ENCODE measurements at places on chromosomes 16 and 17.

DNA sequence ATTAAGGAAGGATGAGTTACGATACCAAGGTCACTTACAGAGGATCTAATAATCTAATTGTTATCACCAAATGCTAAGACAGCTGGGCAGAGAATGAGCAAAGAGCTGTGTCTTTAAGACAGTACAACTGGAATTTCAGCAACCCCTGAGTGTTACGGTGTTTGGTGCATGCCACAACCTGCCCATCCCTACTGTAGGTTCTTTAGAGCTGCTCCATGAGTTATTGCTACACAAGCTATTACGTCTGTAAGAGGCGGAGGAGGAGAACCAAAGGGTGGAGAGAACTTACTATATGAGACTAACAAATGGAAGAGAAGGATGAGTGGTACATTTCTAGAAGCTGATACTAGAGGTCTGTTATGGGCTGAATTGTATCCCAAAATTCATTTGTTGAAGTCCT, 14.2 kb upstream of the C17orf78 start:
- DNase-seq = no peak

- DNase-seq = no peak
Measured at GRCh38 chr17:78349891-78350642, 9.8 kb downstream of the SOCS3 start.

GRCh38 chr16:89388536-89388935, 101.8 kb downstream of the ANKRD11 start:
- DNase-seq = no peak

- no peak for DNase-seq
Measured at GRCh38 chr17:56727876-56728617, 105.7 kb downstream of the C17orf67 start.

GRCh38 chr17:68792873-68793272, 162.3 kb downstream of the ABCA8 start:
- DNase-seq = no peak

DNA sequence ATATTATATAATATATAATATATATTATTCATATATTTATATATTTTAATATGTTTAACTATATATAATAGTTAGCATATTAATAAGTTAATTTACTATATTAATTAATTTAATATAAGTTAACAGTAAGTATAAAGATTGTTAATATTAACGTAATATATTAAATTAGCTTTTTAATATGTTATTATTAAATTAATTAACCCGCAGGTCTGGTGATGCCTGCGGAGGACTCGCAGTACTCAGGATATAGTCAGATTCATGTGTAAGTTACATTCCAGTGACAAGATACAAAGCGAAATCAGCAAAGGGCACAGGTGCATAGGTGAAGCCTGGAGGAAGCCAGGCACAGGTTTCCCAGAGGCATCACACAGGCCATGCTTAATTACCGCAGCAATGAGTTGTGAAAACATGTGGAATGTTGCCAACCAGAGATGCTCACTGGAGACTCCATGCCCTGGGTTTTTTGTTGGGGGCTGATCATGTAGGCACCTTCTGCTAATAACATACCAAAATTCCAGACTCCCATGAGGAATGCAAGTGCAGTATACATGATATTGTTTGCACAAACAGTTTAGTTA, 130.4 kb upstream of the MPHOSPH6 start:
- DNase-seq = no peak

DNA sequence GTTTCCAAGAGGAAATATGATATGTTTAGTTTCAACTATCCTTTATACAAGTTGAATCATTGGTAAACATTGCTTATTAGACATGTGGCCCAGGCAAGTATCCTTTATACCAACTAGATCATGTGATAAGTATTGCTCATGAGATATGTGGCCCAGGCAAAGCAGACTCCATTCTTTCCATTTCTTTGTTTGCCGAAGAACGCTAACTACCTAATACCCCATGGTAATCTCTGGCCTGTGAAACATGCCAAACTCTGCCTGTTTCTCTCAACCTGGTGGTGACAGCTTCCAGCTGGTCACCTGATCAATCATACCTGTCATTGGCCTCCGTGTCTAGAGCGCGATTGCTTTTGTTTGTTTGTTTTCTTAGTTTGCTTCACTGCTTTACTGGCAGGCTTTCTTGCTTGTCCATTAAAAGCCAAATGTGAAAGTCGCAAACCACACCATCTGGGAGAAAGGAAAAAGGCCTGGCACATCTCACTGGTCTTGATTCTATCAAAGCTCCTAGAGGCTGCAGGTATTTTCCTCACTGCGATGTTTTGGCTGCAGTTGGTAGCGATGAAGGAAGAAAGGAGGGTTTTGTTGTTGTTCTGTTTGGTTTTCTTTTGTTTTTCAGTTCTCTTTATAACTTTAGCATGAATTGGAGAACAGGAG, 686.2 kb downstream of the KCNJ2 start:
- DNase-seq = no peak

- DNase-seq = no peak
Measured at GRCh38 chr17:39014795-39015545, 47.8 kb upstream of the FBXO47 start.

GRCh38 chr17:11901931-11902330, 95.3 kb downstream of the ZNF18 start:
- DNase-seq = no peak

GRCh38 chr17:7825206-7825990, 8.6 kb upstream of the KDM6B start:
- no peak for DNase-seq

GRCh38 chr17:74937064-74938051, 1.7 kb downstream of the OTOP3 start:
- no peak for DNase-seq

- no peak for DNase-seq
Measured at GRCh38 chr16:86078121-86078600, 179.2 kb downstream of the IRF8 start.

- no peak for DNase-seq
Measured at GRCh38 chr16:49179714-49180330, 101.8 kb downstream of the CBLN1 start.

DNA sequence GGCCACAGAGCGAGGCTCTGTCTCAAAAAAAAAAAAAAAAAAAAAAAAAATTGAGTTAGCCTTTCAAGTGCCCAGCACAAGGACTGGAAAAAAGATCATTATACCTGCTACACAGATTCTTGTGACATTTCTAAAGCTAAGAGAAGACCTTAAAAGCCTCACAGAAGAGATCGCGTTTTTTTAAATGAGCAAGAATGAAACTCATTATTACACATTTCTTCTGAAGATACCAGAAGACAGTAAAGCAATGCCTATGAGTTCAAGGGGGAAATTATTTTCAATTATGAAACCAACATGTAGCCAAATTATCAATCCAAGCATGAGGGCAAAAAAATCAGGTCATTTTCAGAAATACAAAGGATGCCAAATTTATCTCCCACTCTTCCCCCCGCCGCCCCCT, 56.8 kb downstream of the MED13 start:
- no peak for DNase-seq

DNA sequence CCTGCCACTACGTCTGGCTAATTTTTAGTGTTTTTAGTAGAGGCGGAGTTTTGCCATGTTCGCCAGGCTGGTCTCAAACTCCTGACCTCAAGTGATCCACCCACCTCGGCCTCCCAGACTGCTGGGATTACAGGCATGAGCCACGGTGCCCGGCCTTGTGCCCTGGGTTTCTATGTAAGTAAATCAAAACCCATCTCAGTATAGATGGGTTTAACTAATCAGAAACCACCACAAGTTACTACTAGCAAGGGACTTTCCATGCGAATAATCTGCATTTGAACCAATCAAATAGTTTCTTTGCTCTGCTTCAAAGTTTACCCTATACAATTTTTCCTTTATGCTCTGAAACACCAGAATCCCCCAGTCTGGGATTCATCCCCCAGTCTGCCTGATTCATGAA, 16.5 kb upstream of the EIF1 start:
- no peak for DNase-seq

DNA sequence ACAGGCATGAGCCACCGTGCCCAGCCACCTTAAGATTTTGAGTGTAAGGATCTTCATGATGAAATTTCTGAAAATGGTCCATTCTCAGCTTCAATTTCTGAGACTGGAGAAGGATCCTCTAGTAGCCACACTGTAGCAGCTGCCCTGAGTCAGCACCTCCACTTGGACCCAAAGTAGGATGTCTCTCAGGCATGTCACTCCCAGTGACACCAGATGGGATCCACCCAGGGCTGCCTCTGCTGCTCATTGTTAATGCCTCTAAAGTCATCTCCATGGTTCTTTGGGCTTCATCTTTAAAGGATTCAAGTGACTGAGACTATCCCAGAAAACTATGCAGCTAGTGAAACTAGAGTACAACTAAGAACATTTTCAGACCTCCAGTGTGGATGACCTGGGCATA, 7.9 kb downstream of the PLD6 start:
- no peak for DNase-seq

- no peak for DNase-seq
Measured at GRCh38 chr16:74605746-74606520, 981 bp downstream of the GLG1 start.

- DNase-seq = no peak
Measured at GRCh38 chr16:23424292-23424958, 28.6 kb downstream of the COG7 start.

- DNase-seq = no peak
Measured at GRCh38 chr17:32586666-32587065, 99.9 kb downstream of the CDK5R1 start.

DNA sequence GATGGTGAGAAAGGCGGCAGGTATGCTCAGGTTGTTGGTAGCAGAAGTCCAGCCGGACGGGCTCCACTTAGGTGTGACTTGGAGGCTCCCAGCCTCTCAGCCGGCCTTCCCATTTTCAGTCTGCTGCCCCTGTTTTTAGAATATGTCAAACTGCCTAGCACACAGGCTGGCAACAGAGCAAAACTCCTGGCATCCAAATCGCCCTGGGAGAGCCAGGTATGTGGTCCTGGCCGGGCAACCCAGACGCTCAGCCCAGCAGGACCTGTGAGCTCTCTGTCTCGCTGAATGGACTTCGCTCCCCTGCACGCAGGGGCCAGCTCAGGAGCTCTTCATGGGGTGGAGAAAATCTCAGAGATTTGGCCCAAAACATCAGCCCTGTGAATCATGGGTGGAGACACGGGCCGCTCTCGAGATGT, 147.9 kb upstream of the CHMP6 start:
- DNase-seq = no peak

DNA sequence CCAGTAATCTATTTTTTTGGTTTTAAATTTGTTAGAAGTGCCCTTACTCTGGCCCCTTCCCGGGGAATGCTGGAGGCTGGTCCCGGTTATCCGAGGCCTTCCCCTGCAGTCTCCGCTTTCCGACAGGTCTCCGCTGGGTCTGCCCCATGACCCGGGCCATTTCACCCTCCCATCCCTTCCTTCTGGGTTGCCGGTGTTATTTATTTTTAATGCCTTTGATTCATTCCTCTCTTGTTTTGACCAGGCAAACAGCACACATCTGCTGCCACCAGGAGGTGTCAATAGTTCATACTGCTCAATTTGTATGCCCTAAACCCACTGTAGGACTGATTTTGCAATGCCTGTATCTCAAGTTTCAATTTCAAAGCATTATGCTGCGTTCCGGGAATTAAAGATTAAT, 113.2 kb upstream of the IRX5 start:
- no peak for DNase-seq

- DNase-seq = no peak
Measured at GRCh38 chr16:4285167-4285566, 12.3 kb upstream of the TFAP4 start.

DNA sequence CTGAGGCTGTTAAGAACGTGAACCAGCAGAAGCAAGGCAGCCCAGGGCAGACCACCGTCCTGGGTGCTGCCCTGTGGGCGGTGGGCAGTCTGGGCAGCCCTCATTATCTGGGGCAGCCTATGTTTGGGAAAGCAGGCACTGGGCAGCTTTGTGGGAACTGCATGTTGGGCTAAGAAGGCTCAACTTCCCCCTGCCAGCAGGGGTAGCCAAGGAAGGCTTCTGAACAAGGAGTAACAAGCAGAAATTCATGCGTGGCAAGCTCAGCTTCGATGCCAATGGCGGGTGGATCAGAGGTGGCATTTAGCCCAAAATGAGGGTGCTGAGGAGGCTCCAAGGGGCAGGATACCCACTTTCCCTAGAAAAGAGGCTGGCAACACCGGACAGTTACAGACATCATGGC, 42.7 kb upstream of the METRNL start:
- no peak for DNase-seq

- no peak for DNase-seq
Measured at GRCh38 chr17:76582660-76583059, 3.0 kb downstream of the ST6GALNAC2 start.

- peak; percentile 33 for DNase-seq
Measured at GRCh38 chr16:79519448-79519847, 81.1 kb downstream of the MAF start.

DNA sequence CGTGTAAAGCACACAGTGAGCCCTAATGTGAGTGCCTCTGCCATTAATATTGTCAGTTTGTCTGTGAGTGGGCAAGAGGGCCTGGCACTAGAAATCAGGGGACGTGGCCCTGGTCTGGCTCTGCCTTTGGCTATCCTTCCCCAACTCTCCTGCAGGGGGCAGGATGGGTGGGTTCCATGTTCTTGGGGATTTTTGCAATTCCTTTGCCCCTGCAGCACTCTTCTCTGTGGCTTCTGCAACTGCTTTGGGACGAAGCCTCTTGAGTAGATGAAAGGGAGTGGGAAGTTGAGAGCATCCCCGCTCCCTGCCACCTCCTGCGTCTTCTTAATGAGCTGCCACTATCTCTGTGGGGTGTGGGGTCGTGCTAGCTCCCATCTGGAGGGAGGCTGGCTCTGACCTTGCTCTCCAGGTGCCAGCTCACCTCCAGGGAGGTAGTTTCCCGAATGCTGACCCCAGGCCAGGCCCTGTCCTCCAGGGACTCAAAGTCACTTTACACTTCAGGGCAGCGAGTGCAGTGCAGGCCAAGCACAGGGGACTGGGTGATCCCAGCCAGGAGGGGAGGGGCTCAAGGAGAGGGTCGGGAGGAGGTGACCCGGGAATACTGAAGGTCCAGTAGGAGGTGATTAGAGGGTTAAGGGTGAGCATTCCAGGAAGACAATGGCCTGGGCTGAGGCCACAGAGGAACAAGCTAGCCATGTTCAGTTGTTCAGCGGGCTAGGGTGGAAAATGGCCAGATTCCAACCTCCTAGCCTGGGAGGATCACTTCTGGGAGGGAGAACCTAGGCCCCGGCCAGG, 121.0 kb upstream of the NLRP1 start:
- DNase-seq = peak; percentile 37

DNA sequence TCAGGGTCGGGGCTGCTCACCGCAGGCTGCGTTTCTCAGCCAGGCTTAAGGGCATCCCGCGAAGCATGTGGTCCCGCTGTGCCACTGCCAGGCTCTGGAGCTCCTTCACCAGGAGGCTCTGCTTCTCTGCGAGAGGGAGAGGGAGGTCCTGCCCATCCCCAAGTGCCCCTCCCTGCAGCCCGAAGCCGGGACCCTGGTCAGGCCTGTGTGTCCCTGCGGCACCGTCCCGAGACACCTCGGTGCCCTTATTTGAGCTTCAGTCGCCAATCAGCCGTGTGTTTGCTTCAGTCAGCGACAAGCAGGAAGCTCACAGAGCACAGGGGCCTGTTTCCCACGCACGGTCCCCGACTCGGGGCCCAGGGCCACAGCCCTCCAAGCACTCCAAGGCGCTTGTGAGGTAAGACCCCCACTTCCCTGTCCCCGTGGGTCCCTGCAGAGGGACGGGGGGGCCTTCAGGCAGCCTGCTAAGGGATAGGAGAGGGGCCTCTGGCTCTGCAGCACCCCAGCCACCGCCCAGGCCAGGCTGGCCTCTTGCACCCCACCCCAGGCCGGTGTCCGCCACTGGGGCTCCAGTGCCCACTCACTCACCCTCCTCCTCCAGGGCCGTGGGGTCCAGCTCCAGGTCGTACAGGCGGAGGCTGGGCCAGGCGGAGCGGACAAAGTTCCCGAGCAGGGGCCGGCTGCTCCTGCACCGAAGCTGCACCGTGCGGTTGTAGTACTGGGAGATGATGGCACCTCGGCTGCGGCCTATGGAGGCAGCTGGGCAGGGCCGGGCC, 3.2 kb downstream of the TMC6 start:
- no peak for DNase-seq
